ENCODE measurements at places on chromosomes 11 and 22.

DNA sequence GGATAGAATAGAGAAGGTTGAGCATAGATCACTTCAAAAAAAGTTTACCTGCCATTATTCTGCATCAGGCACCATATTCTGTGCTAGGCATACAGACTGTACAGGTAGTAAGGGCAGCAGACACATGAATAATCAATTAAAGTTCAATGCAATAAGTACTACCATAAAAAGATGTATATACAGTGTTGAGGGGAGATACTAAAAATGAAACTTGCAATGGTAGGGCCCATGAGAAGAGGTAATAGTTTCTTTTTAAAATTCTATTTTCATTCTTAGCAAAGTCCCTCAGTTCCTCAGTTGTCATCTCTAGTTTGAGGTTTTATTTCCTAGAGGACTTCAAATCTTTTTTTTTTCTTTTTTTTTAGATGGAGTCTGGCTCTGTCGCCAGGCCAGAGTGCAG lies 819.9 kb downstream of the FAM181B start:
- no peak for DNase-seq

DNA sequence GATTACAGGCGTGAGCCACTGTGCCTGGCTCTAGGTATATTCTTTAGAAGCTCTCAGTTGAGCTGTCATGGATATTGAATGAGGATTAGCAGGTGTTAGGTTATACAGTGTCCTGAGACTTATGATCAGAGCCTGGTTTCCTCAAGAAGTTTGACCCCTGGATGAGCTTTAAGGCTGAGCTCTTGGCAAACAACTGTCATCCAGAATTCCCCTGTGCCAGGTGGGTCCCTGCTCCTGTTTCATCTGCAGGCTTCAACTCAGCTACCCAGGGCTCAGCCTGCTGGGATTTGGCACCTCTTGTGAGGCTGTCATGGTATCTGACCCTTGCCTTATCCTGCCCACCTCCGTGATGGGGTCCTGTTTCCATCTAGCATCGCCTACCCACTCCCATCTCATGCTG lies 24.3 kb downstream of the SERPINH1 start:
- no peak for DNase-seq

DNA sequence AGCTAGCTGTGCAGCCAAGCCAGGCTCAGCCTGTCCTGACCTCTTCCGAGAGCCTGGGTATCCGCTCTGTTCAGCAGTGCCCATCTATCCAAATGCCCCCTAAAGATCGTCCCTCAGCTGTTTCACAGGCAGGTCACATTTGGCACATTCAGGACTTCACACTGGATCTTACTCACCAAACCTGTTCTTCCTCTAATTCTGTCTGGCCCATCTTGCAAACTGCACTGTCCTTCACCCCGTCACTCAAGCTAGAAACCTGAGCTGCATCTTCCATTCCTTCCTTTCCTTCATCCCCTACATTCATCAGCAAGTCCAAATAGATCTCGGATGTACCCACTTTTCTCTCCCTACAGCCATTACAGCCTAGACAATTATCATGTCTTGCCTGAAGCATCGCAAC lies 60.7 kb upstream of the CSNK2A3 start:
- DNase-seq = no peak

DNA sequence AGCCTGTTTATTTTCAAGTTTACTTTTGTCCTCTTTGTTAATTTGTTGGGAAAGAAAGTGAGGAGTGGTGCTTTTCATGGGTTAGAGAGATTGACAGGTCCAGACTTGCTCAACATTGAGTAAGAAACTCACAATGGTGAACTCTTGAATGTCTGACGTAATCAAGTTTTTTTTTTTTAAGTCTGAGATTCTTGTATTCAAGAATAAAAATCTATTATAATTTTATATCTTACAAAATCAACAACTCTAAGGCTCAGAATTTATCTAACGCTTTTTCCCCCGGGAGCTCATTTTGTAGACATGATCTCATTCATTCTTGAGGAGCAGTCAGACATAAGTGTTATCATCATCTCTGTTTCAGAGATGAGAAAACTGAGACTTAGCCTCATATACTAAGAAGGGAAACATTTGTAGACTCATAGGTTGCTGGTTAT lies 39.1 kb upstream of the SPTBN2 start:
- DNase-seq = peak; percentile 80

GRCh38 chr11:83511646-83512045 lies 225.5 kb upstream of the CCDC90B start:
- no peak for DNase-seq

GRCh38 chr11:105553025-105553424 lies 56.8 kb upstream of the GRIA4 start:
- DNase-seq = no peak

DNA sequence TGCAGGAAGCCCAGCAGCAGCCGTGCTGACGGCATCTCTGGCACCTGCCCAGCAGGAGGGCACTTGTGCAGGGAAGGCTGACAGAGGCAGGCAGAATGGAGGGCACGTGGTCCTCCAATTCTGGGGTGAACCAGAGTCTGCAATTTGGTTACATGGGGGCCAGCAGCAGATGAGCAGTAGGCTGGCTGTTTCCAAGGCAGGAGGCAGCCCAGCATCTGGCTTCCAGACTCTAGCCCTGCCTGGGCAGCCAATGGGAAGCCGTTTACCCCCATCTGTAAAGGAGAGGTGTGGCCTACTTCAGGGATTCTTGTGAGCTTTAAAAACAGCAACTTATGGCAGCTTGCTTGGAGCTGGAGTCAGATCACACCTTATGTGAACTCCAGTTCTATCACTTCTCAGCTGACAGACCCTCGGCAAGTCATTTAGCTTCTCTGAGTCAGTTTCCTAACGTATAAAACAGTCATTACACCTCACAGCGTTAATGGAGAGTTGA lies 27.9 kb upstream of the RASL10A start:
- peak; percentile 36 for DNase-seq

- DNase-seq = no peak
Observed at GRCh38 chr22:44329179-44329796, 16.5 kb upstream of the SHISAL1 start.

GRCh38 chr11:63837739-63838138 lies 1.2 kb upstream of the MARK2 start:
- DNase-seq = no peak

DNA sequence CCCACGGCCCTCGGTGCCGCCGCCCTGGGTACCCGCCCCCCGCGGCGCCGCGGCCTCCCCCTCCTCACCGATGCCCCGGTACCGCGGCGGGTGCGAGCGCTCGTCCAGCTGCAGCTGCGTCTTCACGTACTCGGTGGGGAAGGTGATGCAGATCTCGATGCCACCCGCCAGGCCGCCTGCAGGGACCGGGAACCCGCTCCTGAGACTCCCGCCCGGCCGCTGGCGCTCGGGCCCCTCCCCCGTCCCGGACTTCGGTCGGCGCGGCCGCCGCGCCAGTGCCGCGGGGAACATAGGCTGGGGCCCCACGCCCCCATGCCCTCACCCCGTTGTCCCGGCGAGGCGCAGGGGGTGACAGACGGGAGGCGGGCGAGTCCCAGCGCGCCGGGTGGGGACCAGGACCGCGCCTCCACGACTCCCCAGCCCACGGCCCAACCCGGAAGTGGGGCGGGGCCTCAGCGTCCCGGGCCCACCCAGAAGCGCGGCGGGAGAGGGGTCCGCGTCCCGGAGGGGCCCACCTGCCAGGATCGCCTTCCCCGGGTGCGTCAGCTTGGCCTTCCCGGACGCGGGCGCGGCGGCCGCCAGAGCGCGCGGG lies 375 bp downstream of the SLC25A1 start:
- peak; percentile 19 for DNase-seq

DNA sequence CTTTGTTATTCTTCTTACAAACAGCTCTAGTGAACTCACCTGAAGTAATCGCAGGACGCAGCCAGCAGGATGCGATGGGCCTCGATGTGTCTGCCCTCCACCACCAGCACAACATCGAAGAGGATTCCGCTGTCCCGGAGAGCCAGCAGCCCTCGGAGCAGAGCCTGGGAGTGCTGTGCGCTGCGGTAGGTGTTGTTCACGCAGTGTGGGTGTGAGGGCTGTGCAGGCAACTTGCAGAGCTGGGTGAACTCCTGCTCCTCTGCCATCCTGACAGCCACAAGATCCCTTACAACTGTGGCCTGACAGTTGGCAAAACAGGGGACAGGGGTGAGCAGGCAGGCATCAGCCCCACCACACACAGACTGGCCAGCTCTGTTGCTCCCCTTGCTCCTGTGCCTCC lies 6.6 kb downstream of the KLHL22 start:
- DNase-seq = no peak

GRCh38 chr11:67548555-67549110 lies 25.4 kb upstream of the CABP2 start:
- DNase-seq = no peak

Data from RWPE1 (cell line).